ENCODE measurements at places on chromosomes 6 and 20.

- DNase-seq = no peak
These were observed 121.4 kb upstream of the ADGRF1 start for GRCh38 chr6:47163536-47163935.

DNA sequence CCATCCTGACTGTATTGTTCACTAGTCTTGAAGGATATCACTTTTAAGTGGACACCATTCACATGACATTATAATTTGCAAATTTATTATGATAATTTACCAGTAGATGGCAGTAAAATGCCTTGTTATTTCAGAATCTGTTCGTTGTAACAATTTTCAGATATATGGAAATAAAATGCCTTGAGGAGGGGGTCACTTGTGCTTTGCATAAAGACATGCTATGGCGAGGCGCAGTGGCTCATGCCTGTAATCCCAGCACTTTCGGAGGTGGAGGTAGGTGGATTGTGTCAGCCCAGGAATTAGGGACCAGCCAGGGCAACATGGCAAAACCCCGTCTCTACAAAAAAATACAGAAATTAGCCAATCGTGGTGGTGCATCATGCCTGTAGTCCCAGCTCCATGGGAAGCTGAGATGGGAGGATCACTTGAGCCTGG, 9.0 kb upstream of the NCOA6 start:
- peak; percentile 28 for DNase-seq

DNA sequence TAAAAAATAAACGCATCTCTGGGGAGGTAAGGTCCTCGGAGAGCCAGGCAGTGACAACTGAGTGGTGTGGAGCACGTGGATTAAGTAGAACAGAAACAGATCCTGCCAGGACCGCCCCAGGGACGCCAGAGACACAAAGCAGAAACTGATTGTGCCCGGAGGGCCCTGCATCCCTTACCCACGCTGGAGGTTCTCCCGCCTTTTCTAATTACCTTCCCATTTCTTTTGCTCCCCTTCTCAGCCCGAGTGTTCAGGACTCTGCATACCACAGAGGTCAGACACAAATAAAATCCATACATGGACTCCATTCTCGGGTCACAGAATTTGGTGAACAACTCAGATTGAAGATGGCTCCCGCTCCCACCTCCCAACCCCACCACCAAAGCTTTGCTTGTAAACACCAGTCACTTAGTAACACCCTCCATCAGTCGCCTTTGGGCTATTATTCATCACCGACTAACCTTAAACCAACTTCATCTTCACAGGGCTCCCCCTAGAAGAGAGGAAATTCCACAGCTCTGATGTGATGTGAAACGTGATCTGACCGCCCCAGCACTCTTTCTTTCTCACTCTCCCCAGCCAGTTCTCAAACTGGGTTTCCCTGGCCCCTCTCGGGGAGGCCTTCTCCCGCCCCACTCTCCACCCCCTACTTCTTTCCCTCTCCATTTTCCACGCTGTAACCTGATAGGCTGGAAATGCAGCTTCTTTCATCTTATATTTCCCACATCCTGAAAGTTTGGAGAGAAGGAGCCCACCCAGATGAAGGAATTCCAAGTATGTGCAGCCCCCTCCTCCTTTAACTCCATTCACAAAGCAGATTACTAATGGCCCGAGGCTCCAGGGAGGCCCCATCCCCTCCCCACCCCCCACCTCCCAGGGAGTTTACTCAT, 32.5 kb upstream of the PIM1 start:
- DNase-seq = no peak

- DNase-seq = no peak
These were observed 21.1 kb downstream of the SPTLC3 start for GRCh38 chr20:13029687-13030375.

DNA sequence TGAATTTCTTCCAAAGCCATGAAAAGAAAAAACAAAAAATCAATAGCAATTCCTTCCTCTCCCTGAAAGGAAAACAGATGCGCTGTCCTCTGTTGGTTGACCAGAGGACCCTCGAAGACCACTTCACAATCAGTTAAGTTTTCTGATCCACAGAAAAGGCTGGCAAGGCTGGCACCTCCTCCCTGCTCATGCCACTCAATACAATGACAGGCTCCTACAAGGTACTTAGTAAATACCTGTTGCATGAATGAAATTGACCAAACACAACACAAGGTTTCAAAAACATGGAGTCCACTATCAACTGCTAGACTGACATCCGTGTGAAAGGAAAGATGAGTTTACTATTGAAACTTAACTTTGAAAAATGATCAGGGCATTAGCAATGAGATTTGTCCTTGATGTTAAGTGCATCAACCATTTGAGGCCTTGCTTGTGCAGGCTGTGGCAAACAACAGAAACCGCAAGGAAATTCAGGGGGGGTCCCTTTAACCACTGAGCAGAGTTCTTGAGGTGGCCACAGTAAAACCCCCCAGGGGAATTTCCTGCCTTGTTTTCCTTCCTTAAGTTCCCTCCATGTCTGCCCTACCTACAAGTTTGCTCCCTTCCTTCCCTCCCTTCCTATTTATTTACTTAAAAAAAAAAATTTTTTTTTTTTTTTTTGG, 27.9 kb upstream of the RTF2 start:
- DNase-seq = no peak

DNA sequence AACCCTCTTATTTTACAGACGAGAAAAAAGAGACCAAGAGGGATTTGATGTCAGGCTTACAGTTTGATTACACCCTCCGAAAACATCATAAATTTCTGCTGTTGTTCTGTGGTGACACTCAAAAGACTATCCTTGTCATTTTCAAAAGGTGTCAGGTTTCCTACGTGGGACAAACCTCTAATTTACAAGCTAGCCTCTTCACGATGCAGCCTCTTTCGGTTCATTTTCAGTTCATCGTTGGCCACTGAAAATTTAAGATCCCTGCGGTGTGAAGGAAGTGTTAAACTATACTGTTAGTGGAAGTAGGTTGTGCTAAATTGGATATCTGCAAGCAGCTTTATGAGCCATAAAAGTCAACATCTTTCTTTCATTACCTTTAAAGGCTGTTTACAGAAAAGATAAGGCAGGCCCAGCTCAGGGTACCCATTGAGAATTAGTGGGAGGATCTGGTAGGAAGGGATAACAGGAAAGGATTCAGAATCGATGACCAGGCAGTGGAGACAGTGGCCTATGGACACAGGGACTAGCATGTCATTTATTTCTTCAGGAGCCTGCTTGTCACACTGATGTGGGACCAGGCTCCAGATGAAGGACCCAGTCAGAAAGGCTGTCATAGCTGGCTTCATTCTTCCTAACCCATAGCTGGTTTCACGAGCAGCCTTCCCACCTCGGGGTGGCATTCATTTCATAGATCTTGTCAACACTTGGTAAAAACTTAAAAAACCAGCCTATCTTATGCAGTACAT, 329.1 kb upstream of the SOX4 start:
- DNase-seq = no peak

DNA sequence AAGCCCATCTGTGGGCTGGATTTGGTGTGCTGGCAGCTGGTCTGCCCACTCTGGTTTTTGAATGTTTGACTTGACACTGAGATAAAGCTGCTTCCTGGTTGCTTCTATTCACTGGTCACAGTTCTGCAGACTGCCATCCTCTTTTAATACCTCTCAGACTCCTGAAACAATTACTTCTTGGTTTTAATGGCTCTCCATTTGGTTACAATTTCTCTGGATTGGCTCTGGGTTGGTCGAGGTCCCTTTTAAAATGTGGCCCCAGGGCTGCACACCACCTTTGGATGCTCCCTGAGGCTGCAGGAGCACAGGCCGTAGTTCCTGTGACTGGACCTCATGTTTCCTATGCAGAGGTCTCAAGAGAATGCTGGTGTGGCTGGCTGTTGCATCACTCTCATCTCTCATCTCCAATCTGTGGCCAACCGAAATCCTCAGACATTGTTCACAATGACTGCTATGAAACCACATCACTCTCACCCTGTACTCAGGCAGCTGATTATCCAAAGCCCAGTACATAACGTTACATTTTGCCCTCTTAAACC, 98.5 kb downstream of the INSM1 start:
- peak; percentile 51 for DNase-seq

- DNase-seq = no peak
These were observed 58.3 kb downstream of the RIN2 start for GRCh38 chr20:19816386-19816785.

GRCh38 chr6:34044945-34045595, 100.8 kb downstream of the GRM4 start:
- DNase-seq = no peak

DNA sequence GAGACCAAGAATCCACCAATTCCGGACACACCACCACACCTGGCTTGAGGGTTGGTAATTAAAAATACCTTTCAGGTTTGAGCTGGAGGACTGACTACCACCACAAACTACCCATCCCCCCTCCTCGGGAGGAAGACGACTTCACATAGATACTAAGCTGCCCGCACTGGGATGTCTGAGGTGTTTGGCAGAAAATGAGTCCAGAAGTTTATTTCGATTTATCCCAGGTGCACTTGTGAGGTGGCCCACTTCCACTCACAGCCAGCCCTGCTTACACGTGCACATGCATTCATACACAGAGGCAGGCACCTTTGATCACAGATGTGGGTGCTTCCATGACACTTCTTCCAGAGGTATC, 187.1 kb downstream of the ID4 start:
- DNase-seq = no peak

GRCh38 chr20:10634211-10634610, 39.6 kb downstream of the JAG1 start:
- no peak for DNase-seq

- DNase-seq = no peak
These were observed 5.1 kb upstream of the EPB41L1 start for GRCh38 chr20:36149469-36149868.

- DNase-seq = no peak
These were observed 68.1 kb downstream of the LRRC1 start for GRCh38 chr6:53862662-53863462.

GRCh38 chr20:34904202-34904621, 27.8 kb downstream of the ACSS2 start:
- DNase-seq = no peak

DNA sequence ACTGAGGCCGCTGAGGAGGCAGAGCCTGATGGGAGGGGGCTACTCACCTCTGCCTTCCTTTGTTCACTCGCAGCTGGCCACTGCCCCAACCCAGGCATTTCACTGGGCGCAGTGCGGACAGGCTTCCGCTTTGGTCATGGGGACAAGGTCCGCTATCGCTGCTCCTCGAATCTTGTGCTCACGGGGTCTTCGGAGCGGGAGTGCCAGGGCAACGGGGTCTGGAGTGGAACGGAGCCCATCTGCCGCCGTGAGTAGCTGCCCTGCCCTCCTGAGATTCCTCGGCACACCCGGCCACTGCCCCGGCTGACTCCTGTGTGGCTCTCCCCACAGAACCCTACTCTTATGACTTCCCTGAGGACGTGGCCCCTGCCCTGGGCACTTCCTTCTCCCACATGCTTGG, 6.0 kb downstream of the C2 start:
- DNase-seq = no peak

GRCh38 chr20:47765691-47766594, 19.3 kb downstream of the SULF2 start:
- DNase-seq = no peak

GRCh38 chr6:20539387-20539786, 5.1 kb downstream of the CDKAL1 start:
- DNase-seq = no peak

GRCh38 chr6:69116658-69117057, 481.6 kb downstream of the ADGRB3 start:
- DNase-seq = no peak

DNA sequence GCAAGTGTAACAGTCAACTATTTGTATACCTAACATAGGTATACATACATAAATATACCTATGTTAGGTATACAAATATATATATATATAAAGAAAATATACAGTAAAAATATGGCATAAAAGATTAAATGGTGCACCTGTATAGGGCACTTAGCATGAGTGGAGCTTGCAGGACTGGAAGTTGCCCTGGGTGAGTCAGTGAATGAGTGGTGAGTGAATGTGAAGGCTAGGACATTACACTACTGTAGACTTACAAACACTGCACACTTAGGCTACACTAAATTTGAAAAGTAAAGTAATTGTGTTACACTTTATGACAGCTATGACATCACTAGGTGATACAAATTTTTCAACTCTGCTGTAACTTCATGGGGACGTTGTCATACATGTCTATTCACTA, 65.6 kb downstream of the CDC5L start:
- no peak for DNase-seq

- no peak for DNase-seq
These were observed 593 bp upstream of the GSTA3 start for GRCh38 chr6:52910091-52910490.

DNA sequence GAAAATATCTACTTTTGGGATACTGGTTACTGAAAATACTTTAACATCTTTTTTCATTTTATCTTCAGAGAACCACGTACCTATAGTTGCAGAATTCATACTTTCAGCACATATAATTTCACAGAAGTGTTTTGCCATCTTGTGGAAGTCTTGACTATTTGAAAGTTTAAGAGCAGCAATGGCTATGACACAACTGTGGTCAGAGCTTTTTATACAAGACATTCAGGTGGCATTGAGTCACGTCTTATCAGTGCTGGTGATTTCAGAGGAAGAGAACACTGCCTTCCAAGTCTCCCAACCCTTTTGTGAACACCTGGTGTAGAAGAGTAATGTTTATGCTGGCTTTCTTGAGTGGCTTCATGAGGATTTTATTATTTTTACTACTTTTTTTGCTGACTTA, 171.6 kb downstream of the ARID1B start:
- DNase-seq = no peak

- DNase-seq = no peak
These were observed 3.8 kb downstream of the SLC35B2 start for GRCh38 chr6:44253307-44254101.

DNA sequence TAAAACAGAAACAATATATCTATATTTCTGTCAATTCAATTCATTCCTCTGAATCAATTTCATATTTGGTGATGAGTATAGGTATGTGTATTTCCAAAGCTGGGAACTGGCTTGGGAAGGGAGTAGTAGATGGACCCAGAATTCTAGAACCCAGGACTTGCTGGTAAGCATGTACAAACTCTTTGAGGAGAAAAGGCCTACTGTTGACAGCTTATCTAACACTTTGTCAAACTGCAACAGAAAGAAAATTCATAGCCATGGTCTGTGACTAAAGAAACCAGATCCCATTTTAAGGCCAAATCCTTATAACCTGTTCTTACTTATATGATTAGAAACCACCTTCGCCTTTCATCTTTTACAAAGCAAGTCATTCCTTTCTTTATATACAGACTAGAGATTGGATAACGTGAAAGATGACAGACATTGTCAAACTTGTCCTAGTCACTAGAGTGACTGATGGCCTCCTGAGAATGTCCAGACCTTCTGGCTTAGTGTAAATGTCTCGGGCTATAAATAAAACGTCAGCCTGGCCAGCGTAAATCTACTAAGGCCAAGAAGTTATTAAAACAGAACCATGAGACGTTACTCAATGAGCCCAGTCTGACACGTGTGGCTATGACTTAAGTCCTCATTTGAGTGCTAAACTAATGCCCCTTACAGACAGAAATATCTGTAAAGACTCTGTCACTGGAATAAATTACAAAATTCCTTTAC, 152.3 kb downstream of the ALDH8A1 start:
- no peak for DNase-seq

- no peak for DNase-seq
These were observed 409.9 kb upstream of the MARCKS start for GRCh38 chr6:113447088-113447831.

- DNase-seq = no peak
These were observed 3.2 kb upstream of the TNFRSF6B start for GRCh38 chr20:63693083-63693732.

Data from NCI-H524 treated with DMSO at 0.1 percent for 48 hours (cell line).